LHCN-M2 (cell line): ENCODE measurements at places on chromosomes 12 and 14. TPM values are rescaled to one million over a fixed set of nuclear protein-coding genes. Genes with fewer than 3 reads are reported as not detected.

GRCh38 chr12:106986135-106986534, 811 bp downstream of the MTERF2 start:
- DNase-seq = no peak

DNA sequence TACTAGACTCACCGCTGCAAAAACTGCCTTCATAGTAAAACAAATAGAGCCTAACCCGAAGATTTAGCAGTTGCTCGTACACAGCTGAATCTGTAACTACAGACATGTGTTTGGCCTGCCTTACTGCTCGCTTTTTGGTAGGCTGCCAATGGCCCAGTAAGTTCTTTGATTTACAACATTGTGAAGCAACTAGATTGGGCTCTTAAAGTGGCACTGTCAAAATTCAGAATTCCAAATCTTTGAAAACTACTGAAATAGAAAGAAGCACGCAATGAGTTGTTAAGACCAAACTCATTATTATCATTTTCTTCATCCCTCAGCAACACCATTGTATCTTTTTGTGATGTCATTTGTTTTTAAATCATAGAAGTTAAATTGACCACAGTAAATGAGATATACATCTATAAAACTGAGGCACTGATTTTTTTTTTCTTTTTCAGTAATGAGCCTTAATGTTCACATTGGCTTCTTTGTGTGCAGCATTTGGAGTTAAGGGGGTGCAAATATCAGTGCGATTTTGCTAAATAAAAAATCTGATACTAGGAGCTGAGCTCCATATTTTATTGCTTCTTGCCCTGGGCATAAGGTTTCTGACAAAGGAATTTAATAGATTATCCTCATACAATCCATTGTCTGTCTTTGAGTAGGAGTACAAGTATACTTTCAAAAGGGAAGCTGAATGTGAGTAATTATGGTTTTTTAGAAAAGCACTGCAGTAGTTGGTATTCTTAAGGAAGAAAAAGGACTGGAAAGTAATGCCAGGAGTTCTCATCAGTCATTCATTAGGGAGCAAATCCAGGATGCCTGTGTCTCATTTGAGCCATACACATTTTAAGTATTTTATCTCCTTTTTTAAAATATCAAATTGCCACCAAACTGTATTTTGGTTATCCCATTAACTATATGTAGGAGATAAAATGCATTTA, 138.5 kb downstream of the KICS2 start:
- DNase-seq = peak; percentile 93

GRCh38 chr12:91023326-91024004, 18.7 kb upstream of the EPYC start:
- peak; percentile 84 for DNase-seq

DNA sequence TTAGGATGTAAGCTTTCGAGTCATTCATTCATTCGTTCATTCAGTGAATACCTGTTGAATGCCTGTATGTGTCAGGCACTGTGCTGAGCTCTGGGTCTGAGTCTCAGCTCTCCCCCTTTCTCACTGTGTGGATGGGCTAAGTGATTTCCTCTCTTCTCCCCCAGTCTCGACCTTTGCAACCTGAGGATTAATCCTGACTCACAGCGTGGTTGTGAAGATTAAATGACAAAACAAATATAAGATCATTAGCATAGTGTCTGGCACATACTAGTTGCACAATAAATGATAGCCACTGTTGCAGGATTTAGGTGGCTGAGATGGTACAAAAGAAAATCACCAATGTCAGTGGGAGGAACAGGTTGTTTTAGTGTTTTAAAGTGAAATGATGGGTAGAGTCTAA, 136.7 kb downstream of the GPR135 start:
- DNase-seq = peak; percentile 67

- peak; percentile 6 for DNase-seq
Observed at GRCh38 chr12:54680374-54680773, 32.2 kb upstream of the DCD start.

GRCh38 chr12:65902500-65902899, 78.2 kb downstream of the HMGA2 start:
- peak; percentile 94 for DNase-seq

DNA sequence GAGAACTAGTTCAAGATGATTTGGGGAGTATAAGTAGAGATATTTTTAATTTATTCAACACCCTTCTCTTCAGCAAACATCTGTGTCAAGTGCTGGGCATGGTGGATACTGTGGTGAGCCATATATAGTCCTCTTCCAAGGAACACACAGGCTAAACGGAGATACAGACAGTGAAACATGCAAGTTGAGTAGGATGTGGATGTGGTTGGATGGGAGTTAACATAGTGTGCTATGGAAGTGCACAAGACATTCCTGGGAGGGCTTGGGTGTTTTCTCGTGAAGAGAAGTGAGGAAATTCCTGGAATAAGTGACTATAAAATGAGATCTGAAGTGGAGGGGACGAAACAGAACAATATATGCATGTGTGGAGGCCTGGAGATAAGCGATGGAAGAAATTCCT, 181.1 kb upstream of the NPAS3 start:
- no peak for DNase-seq

- no peak for DNase-seq
Observed at GRCh38 chr12:124352839-124353238, 57.9 kb downstream of the RFLNA start.

DNA sequence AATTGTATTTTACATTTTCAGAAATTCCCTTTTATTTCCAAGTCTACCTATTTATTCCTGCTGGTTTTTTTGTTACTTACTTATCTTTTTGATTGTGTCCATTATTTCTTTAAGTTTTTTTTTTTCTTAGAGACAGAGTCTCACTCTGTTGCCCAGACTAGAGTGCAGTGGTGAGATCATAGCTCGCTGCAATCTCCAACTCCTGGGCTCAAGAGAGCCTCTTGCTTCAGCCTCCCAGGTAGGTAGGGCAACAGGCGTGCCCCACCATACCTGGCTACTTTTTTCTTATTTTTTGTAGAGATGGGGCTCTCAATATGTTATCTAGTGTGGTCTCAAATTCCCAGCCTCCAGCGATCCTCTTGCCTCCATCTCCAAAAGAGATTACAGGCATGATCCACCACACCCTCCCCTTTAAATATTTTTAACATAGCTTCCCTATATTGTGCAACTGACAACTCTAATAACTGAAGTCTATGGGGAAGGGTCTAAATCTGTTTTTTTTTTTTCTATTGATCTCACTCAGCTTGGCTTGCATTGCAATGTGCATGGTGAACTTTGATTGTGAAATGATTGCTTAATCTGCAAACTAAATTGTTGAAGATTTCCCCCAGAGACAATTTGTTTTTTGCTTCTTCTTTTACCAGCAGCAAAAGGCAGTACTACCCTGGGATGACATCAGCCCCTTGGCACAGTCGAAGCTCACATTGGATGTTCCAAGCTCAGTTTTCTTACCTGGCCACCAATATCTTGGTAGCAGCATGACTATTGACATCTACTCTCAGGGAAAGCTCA, 25.7 kb upstream of the COCH start:
- no peak for DNase-seq

DNA sequence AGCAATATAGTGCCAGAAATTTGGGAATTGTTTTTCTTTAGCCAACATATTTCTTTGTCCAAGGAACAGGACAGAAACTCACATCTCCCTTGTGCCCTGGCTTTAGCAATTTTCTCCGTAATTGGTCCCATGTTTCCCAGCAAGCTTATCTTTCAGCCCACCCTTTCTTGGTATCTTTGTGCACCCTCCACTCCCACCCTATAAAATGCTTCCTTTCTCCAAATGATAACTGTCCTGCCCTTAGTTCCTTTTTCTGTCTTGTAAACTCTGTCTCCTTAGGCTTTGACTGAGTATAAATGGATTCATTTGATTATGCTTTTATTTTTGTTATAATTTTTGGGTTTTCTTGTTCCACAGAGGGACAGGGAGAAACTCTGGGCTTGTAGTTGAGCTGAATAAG, 442.8 kb downstream of the ATP23 start:
- DNase-seq = no peak

DNA sequence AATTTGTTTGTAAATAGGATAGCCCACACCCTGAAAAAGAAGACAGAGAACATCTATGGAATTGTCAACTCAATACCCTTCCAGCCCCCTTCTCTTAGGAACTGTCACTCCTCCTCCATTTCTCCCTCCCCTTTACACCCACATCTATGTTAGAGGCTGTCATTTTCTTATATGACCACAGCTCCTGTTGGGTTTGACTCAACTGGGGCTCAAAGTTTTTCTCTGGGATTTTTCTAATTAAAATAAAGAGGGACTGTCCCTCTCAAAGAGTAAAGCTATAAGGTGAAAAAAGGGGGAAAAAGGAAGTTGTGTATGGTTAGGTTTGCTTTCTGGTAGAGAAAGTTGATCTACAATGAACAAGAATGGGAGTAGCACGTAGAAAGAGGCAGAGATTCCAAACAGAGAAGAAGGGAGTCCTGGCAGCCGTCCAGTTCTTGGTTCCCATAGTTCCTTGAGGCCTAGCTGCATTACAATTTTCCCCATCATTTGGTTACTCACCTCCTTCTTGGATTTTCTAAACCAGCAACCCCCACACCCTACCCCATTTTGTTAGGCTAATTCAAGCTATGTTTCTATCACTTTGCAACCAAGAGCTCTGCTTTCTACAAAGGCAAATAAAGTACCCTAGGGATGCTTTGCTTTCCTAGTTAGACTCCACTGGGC, 44.3 kb upstream of the STK38L start:
- DNase-seq = no peak

GRCh38 chr12:105954951-105955931, 183.5 kb downstream of the NUAK1 start:
- no peak for DNase-seq

DNA sequence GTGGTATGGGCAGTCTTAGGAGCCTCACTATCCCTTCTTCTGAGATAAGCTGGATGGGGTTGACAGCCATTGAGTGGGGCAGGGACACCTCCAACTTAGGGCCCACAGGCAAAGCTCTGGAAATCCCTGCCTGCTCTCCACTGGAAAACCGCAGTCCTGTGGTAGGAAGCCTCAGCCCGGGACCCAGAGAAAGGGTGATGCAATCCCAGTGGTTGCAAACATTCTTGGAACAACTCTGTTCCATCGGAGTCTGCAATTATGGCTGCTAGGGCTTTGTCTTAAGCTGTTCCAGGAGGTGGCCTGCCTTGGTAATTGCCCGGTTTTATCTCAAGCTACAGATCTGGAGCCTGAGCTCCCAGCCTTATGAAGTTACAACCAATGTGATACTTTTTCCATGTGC, 133.4 kb downstream of the DICER1 start:
- DNase-seq = peak; percentile 13

GRCh38 chr14:88835661-88836060, 11.2 kb downstream of the TTC8 start:
- DNase-seq = no peak

- DNase-seq = peak; percentile 60
Observed at GRCh38 chr14:90301668-90302090, 30.1 kb downstream of the NRDE2 start.

- DNase-seq = no peak
Observed at GRCh38 chr14:73794146-73794545, 57.5 kb upstream of the PTGR2 start.

DNA sequence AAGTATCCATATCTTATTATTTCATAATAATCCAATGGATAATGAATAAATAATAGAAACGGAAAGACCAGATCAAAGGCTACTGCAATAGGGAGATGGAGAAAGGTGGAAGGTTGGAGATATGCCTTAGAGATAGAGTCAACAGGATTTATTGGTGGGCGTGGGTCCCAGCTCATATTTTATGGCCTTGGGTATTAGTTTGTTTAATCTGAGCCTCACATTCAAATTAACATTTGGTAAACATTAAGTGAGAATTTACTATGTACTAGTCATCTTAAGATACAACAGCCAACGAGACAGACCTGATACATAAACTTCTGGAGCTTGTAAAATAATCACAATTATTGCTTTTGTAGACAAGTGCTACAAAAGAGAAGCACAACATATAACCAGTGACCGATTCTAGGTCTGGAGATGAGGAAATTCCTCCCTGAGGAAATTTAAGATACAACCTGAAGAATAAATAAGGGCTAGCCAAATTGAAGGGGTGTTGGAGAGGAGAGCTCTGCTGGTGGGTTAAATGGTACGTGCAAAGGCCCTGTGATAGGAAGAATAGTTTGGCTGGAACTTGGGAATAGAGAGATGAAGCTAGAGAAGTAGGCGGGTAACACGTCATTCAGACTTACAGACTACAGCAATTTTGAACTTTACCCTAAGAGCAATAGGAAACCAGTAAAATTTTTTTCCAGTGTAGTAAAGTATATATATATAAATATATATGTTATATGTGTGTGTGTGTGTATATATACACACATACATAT, 16.1 kb downstream of the LTBR start:
- no peak for DNase-seq

DNA sequence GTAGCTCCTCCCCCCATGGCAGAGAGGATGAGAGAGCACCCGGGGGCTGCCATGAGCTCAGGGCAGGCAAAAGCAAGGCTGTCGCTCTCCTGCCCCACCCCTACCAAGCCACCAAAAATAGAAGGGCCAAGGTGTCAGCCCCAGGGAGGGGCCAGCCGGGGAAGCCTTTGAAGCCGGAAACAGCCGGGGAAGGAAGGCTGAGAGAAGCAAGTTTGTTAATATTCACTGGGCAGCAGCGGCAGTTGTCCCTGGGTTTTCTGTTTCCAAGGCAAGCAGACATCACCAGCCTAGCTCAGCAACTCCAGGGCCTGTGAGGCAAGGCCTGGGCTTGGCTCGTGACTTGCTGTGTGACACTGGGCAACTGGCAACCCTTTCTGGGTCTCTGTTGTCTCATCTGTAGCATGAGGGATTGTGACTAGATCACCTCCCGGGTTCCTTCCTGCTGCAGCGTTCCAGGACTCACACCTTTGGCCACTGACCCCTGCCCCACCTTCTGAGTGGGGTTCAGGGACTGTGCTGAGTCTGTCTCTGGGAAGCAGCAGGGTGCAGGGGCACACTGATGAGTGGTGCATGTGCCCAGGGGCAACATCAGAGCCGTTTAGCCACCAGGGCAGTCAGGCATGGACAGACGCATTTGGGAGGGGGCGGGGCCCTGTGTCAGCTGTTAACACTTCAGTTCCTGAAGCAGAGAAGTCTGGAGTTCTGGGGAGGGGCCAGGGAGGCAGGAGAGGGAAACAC, 24.3 kb downstream of the SYNDIG1L start:
- DNase-seq = peak; percentile 12

GRCh38 chr14:78170203-78170602, at the start of gene NRXN3:
TSS of gene NRXN3 (plus strand) at chr14:78170373. CDS start at chr14:78243094, 72,721 bp downstream.
- DNase-seq = no peak

GRCh38 chr14:94103554-94104150, 6.9 kb upstream of the IFI27 start:
- DNase-seq = no peak

VWF gene
- under 0.01 and 0.06 TPM in 2 replicates for total RNA-seq

CLSTN3 gene
- 4.0 and 4.6 TPM in 2 replicates for total RNA-seq

FSCB gene
- total RNA-seq = not detected in 2 replicates

DAO gene
- not detected in 2 replicates for total RNA-seq

LRRK2 gene
- total RNA-seq = 1.4 TPM in 2 replicates

KRT79 gene
- total RNA-seq = not detected in 2 replicates

CAPS2 gene
- 4.1 and 8.5 TPM in 2 replicates for total RNA-seq

HOXC11 gene
- total RNA-seq = 3.2 and 3.4 TPM in 2 replicates

NPFF gene
- total RNA-seq = not detected in 2 replicates

MIP gene
- not detected in 2 replicates for total RNA-seq

CNPY2 gene
- 96.3 and 118 TPM in 2 replicates for total RNA-seq

EML1 gene
- total RNA-seq = 27.2 and 27.8 TPM in 2 replicates

MLXIP gene
- total RNA-seq = 7.8 and 8.4 TPM in 2 replicates
